ENCODE measurements at places on chromosomes 13 and 19. TPM values are rescaled to one million over a fixed set of nuclear protein-coding genes. Genes with fewer than 3 reads are reported as not detected.

DNA sequence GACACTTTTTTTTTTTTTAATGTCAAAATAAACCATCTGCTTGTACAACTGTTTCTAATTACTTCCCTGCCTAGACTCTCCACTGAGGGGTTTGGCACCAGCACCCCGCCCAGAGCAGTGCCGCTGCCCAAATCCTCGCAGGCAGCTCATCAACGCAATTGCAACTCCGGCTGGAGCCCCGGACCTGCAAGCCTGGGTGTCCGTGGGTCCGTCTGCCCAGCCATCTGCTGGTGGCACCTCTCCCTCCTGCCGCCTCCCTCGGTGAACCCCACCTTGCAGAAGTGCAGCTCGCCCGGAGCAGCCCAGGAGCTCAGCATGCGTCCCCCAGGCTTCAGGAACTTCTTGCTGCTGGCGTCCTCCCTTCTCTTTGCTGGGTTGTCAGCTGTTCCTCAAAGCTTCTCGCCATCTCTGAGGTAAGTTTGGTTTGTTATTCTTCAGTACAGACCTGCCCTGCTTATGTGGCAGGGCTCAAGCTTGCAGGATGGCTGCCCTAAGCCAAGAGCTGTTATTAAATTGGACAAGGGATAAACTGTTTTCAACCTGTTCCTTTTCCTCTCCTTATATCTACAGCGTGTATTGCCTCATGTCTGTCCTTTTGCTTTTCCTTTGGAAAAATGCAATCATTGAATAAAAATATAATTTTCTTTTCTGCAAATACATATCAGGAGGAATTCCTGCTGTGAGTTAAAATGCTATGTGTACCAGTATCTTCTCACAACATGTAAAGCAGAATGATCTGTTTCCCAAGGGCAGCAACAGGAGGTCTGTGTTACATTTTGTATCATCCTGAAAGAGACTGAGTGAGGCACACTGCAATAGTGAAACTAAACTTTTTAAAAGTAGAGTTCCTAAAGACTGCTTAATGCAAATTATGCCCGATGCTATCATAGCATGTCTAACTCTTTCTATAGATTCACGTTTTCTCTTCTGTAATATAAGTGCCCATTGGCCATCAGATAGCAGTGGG, at the start of gene ITGBL1:
Gene ITGBL1 (plus strand): TSS at position 157 of the 967 bp plus-strand sequence. CDS start 159 bp downstream, at position 316.
- no peak for DNase-seq

ZNF536 gene
- total RNA-seq: 11.9 TPM

- no peak for DNase-seq
Observed at GRCh38 chr13:77113496-77113895, 86.5 kb upstream of the FBXL3 start.

CPAMD8 gene
- total RNA-seq: 7.1 TPM

DNA sequence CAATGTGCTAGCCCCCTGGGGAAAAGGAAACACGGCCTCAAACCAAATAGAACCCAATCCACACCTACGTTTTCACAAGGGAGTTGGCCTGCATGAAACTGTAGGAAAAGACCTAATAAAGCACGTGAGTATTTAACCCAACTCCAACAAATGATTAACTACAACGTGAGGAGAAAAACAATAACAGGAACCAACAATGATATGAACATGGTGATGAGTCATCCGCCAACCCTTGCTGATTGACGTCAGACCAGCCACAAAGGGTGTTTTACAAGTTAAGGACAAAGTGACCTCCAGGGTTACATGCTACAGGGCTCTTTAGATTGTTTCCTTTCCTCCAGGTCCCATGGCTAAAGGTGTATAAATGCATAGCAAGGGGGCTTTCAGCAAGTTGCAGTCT, 460.5 kb downstream of the COG6 start:
- DNase-seq: no peak

HCN2 gene
- total RNA-seq: 12.0 TPM

DNA sequence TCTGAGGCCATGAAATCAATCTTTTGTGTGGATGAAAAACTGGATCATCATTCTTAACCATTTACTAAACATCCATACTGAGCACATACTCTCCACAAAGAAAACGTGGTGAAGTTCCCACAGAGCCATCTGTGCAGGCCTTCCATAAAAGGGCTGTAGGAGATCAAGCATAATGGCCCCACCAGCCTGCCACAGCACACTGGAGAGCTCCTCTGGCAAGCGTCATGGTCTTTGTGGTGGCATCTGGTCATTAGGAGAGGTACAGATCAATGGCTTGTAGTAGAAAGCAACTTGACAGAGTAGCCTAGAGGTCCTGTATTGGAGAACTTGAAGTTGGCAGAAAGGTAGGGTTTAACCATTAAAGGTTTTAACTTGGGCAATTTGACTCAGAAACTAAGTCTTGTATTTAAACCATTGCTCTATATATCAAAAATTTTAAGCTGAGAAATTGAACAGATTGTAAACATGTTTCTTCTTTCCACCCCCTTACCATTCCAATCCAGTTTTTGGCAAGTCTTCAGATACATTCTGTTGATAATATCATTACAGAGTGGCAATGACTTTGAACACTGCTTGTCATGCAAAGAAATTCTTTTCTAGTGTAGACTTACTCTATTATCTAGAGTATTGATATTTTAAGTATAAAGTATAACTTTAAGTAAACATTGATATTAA, 128.3 kb downstream of the LMO7 start:
- DNase-seq: no peak

- no peak for DNase-seq
Observed at GRCh38 chr13:33524086-33524485, 238.5 kb upstream of the STARD13 start.
